Stimulated activated CD4-positive, alpha-beta T cell treated with anti-CD3 and anti-CD28 coated beads, TNF-alpha, amount 100 ng/mL, for 48 hours (primary cell): ENCODE measurements at places on chromosomes 1 and 21.

DNA sequence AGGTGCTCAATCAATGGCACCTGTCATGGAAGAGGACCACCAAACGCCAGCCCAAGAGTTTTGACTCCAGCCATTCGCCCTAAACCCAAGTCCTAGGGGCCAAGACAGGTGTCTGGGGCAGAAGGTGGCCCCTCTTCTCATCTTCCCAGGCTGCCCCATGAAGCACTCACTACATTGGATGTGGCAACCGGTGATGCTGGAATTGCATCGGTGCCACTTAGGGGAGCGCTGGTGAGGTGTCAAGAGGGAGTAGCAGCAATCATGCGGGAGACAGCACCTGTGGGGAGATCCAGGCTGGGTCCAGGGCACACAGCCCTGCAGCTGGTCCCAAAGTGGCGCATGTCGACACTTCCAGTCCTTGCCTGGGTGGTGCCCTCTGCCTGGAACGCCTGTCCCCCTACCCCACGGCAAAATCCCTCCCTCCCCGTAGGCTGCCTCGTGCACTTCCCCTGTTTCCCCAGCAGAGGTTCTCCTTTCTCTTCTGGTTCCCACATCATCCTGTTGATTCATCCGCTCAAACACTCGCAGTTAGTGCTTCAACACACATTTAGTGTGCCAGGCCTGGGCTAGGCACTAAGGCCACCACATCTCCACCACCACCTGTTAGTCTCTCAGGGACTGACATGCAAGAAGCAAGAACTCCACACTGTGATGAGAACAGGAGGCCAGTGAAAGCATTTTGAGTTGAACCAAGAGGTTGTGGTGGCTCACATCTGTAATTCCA, 18.5 kb downstream of the PLA2G2D start:
- DNase-seq: no peak

DNA sequence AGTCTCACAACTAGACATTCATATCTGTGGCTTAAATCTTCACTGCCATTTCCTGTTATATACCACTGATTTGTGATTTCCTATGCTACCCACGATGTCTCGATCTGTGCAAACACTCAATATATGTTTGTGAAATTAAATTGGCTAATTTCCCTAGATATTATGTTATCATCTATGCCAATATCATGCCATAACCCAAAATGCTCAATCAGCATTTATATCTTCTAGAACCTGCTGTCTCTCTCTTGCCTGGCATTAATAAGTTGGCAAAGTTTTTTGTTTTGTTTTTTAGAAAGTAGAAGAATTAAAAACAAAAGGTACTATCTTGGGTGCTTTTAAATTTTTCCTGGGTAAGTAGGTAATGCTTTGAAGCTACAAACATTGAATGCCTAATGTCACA, 358.5 kb upstream of the DAB1 start:
- no peak for DNase-seq

DNA sequence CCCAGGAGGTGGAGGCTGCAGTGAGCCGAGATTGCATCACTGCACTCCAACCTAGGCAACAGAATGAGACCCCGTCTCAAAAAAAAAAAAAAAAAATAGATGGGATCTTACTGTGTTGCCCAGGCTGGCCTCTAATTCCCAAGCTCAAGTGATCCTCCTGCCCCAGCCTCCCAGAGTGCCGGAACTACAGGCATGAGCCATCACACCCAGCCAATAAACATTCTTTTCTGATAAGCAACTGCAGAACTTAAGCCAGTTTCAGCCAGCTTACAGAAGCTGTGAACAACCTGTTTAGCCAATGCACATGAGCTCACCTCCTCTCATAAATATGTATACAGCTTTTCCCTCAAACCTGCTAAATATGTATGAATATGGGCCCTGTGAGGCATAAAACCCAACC, 3.1 kb upstream of the MIIP start:
- DNase-seq: no peak

DNA sequence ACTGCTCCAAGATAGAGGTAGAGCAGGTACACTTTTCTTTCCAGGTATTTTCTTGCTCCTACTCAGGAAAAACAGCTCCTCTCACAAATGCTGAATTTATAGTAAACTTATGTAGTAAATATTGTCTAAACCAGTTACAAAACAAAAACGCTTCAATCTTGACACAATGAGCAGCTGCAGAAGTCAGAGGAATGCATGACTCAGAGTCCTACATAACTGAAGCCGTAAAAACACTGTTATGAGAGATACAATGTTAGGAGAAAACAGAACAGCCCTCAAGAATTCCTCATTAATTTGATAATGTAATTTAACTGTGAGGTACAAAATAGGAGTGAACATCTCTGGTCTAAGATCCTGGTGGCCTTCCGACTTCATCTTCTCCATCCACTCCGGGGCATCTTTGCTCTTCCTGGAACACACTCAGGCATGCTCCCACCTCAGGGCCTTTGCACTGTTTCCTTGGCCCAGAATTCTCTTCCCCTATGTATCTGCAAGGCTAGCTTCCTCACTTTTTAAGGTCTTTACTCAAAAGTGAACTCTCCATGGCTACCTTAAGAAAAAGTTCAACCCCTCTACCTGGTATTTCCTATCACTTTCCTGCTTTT, 138.5 kb downstream of the SLC45A1 start:
- DNase-seq: no peak

GRCh38 chr21:32966120-32966519, 59.6 kb upstream of the OLIG2 start:
- DNase-seq: no peak

GRCh38 chr1:200909071-200909470, 14.4 kb downstream of the INAVA start:
- no peak for DNase-seq

DNA sequence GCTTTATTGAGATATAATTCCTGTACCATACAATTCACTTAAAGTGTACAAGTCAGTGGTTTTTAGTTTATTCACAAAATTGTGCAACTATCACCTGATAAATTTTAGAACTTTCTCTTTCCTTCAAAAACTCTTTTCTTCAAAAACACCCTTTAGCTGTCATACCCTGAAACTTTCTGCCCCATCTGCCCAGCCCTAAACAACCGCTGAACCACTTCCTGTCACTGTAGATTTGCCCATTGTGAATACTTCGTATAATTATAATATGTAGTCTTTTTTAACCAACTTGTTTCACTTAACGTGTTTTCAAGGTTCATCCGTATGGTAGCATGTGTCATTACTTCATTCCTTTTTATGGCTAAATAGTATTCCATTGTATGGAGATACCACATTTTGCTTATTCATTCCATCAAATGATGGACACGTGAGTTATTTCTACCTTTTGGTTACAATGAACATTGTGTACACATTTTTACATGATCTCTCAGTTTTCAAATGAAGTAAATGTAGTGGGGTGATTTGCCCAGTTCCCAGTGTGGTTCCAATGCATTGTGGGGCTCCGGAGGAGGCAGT, 37.9 kb downstream of the WNT4 start:
- no peak for DNase-seq

- DNase-seq: no peak
These were observed at the start of gene NLRP3 for GRCh38 chr1:247415423-247416361. TSS of gene NLRP3 (plus strand) at chr1:247416173. CDS start at chr1:247418801, 2,628 bp downstream.

DNA sequence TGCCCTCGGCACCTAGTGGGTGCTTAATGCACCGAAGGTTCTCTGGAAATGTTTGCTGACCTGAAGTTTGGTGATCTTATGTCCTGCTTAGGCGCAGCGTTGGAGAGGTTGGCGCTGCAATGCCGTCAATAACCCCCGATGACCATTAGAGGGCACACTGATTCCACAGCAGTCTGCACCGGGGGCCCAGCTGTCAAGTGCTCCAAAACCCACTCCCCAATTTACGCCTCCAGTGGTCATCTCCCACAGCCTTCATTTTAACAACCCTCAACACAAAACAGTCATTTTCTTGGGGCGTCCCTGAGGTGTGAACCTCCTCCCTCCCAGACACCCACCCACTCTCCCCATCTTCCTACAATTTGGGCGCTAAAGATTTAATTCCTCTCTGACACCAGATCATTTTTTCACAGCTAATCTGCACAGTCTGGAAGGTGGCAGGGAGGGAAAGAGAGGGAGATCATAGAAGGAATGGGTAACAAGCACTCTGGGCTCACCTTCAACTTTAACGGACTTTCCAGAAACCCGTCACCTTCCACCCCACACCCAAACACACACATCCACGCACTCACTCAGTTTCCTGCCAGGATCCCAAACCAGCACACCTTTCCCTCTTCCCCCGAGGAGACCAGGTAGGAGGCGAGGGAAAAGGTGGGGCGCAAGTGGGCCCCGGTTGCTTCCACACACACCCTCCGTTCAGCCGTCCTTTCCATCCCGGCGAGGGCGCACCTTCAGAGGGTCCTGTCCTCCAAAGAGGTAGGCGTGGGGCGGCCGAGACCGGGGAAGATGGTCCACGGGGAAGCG, 570 bp upstream of the NPR1 start:
- DNase-seq: no peak
